ENCODE measurements at places on chromosomes 6 and 20.

GRCh38 chr6:168166627-168167026 is 87.6 kb upstream of the FRMD1 start:
- H3K27me3 ChIP-seq: no peaks in the 10 kb centered on the region
- no peak overlapping the region for H3K27ac ChIP-seq
- no peaks in the 10 kb centered on the region for H3K4me1 ChIP-seq
- no peaks in the 10 kb centered on the region for H3K36me3 ChIP-seq

DNA sequence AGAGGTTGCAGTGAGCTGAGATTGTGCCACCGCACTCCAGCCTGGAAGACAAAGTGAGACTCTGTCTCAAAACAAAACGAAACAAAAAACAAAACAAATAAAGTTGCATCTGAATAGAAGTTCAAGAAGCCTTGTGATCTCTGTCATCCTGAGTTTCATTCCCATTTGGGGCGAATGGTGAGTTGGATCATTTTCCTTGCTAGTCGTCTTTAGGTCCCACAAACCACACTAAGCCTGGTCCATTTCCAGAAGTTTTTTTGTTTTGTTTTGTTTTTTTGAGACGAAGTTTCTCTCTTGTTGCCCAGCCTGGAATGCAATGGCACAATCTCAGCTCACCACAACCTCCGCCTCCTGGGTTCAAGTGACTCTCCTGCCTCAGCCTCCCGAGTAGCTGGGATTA is 33.8 kb downstream of the ZNF217 start:
- no peak overlapping the region for H3K27ac ChIP-seq
- H3K36me3 ChIP-seq: no peaks in the 10 kb centered on the region
- no peak overlapping the region for H3K4me3 ChIP-seq
- no peaks in the 10 kb centered on the region for H3K4me1 ChIP-seq
- DNase-seq: no peak

GRCh38 chr6:169332250-169332649 is 78.6 kb upstream of the THBS2 start:
- H3K4me1 ChIP-seq: no peaks in the 10 kb centered on the region
- no peak for DNase-seq
- no peaks in the 10 kb centered on the region for H3K36me3 ChIP-seq
- no peak overlapping the region for H3K4me3 ChIP-seq
- H3K27ac ChIP-seq: no peak overlapping the region
- no peaks in the 10 kb centered on the region for H3K27me3 ChIP-seq

- H3K4me3 ChIP-seq: no peak overlapping the region
- DNase-seq: no peak
- no peaks in the 10 kb centered on the region for H3K4me1 ChIP-seq
- H3K27me3 ChIP-seq: no peaks in the 10 kb centered on the region
Observed at GRCh38 chr20:13898012-13898612, 92.3 kb downstream of the SEL1L2 start.

- no peaks in the 10 kb centered on the region for H3K36me3 ChIP-seq
- no peak overlapping the region for H3K27ac ChIP-seq
- no peak overlapping the region for H3K4me3 ChIP-seq
- no peaks in the 10 kb centered on the region for H3K4me1 ChIP-seq
- DNase-seq: no peak
- no peaks in the 10 kb centered on the region for H3K27me3 ChIP-seq
Observed at GRCh38 chr6:107988570-107988969, 30.6 kb upstream of the SEC63 start.

DNA sequence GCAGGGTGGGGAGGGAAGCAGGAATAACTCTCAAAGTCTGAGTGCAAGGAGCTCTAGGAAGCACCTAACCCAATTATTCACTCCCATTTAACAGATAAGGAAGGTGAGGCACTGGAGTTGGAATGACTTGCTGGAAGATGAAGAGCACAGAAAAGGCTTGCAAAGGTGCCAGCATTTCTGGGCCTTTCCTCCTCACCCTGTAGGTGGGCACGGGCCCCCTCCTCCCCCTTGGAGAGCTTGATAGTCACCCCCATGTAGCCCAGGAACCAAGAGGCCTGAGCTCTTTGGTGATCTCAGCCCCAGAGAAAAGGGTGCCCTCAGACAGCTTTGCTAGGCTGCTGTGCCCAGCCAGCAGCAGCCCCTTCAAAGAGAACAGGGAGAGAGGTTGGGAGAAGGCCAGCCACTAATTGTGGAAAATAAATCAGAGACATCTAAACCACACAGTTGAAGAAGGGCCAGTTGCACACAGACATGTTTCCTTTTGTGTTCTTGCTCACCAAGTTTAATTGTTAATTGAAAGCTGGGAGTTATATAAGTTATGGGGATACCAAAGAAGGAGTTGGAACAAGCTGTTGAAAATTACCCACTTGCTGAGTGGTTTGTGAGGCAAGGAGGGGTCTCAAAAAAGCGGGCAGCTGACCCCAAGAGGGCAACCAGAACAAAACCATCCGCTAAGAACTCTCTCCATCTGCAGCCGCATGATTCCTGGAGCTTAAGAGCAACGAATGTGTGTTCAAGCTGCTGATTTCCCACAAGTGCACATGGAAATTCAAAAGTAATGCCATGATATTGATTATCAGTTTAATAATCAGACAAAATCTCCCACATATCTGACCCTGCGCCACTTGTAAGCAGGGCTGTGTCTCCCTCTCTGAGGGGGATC is 77.0 kb downstream of the MRPL14 start:
- H3K27ac ChIP-seq: no peak overlapping the region
- H3K27me3 ChIP-seq: no peaks in the 10 kb centered on the region
- no peak for DNase-seq
- H3K4me1 ChIP-seq: no peaks in the 10 kb centered on the region
- no peak overlapping the region for H3K4me3 ChIP-seq

GRCh38 chr6:593907-594212 is 63.0 kb downstream of the HUS1B start:
- no peak overlapping the region for H3K4me3 ChIP-seq
- no peaks in the 10 kb centered on the region for H3K4me1 ChIP-seq
- peaks cover 15% of the 10 kb centered on the region for H3K36me3 ChIP-seq
- no peak for DNase-seq
